Cardiac ventricle fibroblast (primary cell): ENCODE measurements at places on chromosomes 2 and 18. TPM values are rescaled to one million over a fixed set of nuclear protein-coding genes. Genes with fewer than 3 reads are reported as not detected.

The FAM124B gene
- total RNA-seq = 0.39 and 0.56 TPM in 2 replicates

The OR6B2 gene
- not detected in 2 replicates for total RNA-seq

The HOXD12 gene
- total RNA-seq = not detected in 2 replicates

The CENPA gene
- 0.87 and 1.9 TPM in 2 replicates for total RNA-seq

The SLC4A5 gene
- total RNA-seq = 0.34 and 1.7 TPM in 2 replicates

The MSH2 gene
- 7.1 and 8.8 TPM in 2 replicates for total RNA-seq

The COL4A3 gene
- total RNA-seq = 2.6 and 4.2 TPM in 2 replicates

The SMIM21 gene
- total RNA-seq = not detected in 2 replicates
